ENCODE measurements at places on chromosomes 5 and 9.

GRCh38 chr9:73667749-73668148, 516.1 kb downstream of the ANXA1 start:
- DNase-seq, result no peak

- no peak for DNase-seq
These were observed 108.7 kb upstream of the IL12B start for GRCh38 chr5:159439002-159439401.

DNA sequence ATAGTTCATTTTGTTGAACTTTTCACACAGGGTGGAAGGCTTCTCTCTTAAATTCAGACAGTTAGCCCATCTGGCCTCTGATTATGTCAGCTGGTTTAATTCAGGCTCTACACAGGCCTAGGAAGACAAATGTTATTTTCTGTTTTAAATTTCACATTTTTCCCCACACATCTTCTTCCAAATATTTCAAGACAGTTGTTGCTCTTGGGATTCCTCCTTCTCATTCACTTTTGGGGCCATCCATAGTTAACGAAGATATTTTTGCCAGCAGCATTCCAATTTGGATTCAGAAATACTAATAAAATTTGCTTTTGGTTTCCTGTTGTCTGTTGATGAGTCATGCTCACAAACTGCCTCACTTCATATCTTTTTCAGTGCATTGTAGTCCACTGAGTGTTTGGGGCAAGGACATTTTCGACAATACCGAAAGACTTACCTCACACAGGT, 475.4 kb downstream of the DMAC1 start:
- no peak for DNase-seq

- DNase-seq, result no peak
These were observed 84.0 kb downstream of the STK10 start for GRCh38 chr5:172104021-172104420.

GRCh38 chr9:136119061-136119882, 597 bp upstream of the TMEM250 start:
- DNase-seq, result peak; percentile 47

GRCh38 chr5:108818613-108819272, 71.0 kb downstream of the FER start:
- DNase-seq, result no peak

DNA sequence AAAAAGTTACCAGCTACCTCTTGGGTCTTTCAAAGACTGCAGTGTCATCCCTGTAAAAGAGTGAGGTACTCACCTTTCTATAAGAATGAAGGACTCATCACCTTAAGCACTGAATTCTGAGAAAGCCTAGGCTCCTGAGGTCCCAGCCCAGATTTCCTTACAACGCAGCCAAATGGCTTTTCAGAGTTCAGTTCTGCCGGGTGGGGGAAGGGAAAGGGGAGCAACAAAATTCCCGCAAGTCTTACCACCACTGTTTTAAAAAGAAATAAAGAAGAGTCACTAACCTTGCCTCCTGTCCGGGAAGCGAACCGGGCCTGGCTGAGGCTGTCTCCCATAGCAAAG, 373 bp downstream of the ADAMTS12 start:
- no peak for DNase-seq

- DNase-seq, result no peak
These were observed 64.1 kb upstream of the SPOCK1 start for GRCh38 chr5:137563301-137563645.

Measured in transverse colon (tissue), 4 donors.